DND-41 (cell line): ENCODE measurements at places on chromosomes 7 and 10.

- DNase-seq: no peak
Observed at GRCh38 chr10:43111101-43111500, 27.1 kb upstream of the CSGALNACT2 start.

DNA sequence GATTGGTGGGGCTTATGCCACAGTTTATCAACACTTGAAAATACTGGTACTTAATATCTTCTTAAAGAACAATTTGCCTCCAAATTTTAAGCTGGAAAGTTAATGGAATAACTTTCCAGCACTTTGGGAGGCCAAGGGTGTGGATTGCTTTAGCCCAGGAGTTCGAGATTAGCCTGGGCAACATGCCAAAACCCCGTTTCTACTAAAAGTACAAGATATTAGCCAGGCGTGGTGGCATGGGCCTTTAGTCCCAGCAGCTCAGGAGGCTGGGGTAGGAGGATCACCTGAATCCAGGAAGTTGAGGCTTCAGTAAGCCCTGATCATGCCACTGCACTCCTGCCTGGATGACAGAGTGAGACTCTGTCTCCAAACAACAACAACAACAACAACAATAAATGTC, 56.0 kb downstream of the PRF1 start:
- DNase-seq: no peak

DNA sequence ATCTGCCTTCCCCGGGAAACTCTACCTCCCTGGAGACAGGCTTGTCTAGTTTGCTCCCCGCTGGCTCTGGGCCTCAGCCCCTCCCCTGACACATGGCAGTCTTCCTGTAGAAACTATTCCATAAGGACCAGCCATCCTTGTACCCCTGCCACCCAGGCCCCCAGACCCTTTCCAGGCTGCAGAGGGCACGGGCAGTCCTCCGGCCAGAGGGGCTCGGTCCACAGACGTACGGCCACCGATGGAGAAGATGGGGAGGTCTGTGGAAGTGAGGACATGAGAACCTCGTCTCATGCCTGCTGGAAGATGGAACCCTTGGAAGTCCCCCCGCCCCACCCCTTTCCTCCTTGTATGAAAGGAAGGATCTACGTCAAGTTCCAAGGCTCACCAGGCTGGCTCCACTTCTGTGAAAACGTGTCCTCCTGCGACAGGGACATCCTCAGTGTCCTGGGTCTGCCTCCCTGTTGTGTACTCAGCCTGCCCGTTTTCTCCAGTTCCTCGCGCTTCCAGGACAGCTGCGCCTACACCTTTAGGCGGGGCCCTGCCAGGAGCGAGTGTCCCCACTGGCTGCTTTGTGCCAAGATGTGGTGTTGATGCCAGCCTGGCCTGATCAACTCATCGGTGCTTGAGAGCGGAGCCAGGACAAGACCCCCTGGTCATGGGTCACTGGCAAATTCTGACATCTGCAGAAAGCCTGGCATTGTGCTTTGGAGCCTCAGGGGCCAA, 414.9 kb downstream of the GLRX3 start:
- DNase-seq: no peak

DNA sequence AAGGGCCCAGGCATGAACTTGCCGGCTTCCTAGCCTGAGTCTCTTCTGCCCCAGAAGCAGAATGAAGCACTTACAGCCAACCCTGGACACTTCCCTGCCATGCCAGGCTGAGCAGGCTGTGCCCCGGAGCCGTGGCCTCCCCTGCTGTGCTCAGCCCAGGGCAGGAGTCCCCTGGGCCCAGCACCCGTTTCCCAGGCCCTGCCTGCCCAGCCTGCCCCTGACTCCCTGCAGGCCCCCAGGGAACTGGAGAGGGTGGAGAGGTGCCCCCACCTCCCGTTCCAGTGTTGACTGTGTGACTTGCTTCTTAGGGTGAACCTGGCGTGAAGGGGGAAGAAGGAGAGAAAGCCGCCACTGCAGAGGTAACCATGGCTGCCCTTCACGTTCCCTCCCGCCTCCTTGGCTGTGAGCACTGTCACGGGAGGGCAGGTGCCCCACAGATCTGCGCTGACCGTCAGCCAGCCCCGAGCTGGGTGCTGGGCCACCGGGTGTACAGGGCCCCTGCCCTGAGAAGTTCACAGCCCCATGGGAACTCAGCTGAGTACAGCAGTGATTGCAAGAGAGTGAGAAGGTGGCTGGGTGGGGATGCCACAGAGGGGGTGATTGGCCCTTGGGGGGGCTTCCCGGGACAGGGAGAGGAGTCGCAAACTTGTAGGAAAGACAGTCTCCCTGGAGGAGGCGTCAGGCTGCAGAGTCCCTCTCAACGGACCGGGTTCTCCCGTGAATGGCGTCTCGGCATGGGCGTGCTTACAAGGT, 75.9 kb downstream of the MYL10 start:
- DNase-seq: no peak

GRCh38 chr10:2367083-2367482, 629.8 kb upstream of the ADARB2 start:
- DNase-seq: no peak

DNA sequence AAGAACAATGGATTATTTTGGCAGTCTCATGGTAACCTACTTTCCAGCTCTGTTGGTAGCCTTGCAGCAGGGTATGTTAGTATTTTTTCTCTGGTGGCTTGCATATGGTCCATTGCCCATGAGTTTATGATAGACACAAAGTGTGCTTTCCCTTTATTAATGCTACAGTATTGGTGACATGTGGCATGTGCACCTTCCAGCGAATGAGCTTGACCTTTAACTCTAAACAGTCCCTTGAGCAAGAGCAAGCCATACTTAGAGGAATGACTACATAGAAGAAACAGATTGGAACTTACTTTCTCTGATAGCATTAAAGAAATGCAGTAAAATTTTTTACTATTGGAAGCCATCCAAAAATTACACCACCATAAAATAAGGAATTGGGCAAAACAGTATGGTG, 73.9 kb downstream of the VTI1A start:
- DNase-seq: no peak

DNA sequence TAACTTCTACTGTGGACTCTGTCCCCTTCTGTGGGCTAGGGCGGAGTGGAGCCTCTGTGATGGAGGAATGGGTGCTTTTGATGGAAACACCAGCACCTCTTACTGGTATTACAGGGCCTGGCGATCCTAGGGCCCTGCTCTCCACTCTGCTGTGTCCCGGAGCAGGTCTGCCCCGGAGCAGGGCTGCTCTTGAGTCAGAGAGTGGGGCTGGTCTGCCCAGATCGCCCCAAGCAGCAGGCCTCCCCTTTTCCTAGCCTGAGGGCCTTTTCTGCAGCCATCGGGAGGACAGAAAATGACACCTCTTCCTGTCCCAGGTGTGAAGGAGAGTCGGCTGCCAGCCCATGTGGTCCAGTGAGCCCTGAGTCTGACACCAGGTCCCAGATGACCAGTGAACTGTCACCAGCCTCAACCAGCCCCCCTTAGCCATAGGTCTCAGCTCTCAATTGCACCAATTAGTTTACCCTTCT, 1.4 kb downstream of the ZNF282 start:
- no peak for DNase-seq
